T-cell (primary cell): ENCODE measurements at places on chromosomes 2 and 18. TPM values are rescaled to one million over a fixed set of nuclear protein-coding genes. Genes with fewer than 3 reads are reported as not detected.

SLC30A3 gene
- total RNA-seq = 0.06 TPM

AGAP1 gene
- total RNA-seq = 5.0 TPM

DSG4 gene
- total RNA-seq = not detected

DLGAP1 gene
- total RNA-seq = 0.26 TPM

MC5R gene
- not detected for total RNA-seq

ICOS gene
- total RNA-seq = 49.6 TPM

DNA sequence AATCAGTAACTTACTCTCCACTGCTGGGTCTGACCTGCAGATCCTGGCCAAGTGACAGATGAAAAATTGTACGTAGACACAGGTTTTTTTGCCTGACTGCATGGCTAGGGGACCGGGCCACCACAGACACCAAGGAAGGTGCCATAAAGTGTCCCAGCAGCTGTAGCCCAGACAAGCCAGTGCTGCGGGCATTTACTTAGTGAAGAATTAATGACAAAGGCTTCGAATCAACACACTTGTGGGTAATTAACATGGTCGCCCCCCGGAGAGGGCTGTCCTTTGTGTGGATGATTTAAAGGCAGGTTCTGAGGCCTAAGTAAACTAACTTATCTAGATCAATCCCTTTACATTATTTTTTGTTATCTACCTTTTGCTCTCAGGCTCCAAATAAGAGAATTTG lies 1709.1 kb upstream of the LRRTM1 start:
- H3K27ac ChIP-seq = no peak overlapping the region
- no peaks in the 10 kb centered on the region for H3K4me1 ChIP-seq
- no peaks in the 10 kb centered on the region for H3K27me3 ChIP-seq
- H3K4me3 ChIP-seq = no peak overlapping the region

DNA sequence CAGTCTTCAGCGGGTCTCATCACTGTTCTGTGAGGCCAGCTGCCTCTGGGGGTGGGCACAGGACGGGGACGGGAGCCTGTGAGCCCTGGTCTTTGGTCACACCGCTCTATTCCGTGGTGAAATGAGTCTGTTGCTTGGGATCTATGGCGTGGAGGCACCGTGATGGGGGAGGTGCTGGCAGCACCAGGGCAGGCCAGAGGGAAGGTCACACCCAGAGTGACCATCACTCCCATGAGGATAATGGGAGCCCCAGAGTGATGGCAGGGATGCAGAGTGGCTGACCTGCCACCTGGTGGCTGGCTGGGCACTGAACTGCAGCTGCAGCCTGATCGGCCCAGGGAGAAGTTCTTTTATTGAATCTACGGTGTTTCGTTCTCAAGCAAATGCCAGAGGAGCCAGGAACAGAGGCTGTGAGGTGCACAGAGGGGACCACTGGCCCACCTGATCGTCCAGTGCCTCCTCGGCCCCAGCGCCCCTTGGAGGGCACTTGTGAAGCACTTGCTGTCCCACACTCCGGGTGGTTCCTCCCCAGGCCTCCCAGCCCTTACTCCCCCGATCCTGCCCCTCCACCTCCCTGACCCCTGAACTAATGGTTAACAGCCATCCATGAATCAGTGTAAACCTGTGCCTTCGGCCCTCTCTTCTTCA lies 17.9 kb downstream of the KCNIP3 start:
- no peaks in the 10 kb centered on the region for H3K4me1 ChIP-seq
- no peak overlapping the region for H3K27ac ChIP-seq
- DNase-seq = no peak
- H3K4me3 ChIP-seq = no peak overlapping the region

DNA sequence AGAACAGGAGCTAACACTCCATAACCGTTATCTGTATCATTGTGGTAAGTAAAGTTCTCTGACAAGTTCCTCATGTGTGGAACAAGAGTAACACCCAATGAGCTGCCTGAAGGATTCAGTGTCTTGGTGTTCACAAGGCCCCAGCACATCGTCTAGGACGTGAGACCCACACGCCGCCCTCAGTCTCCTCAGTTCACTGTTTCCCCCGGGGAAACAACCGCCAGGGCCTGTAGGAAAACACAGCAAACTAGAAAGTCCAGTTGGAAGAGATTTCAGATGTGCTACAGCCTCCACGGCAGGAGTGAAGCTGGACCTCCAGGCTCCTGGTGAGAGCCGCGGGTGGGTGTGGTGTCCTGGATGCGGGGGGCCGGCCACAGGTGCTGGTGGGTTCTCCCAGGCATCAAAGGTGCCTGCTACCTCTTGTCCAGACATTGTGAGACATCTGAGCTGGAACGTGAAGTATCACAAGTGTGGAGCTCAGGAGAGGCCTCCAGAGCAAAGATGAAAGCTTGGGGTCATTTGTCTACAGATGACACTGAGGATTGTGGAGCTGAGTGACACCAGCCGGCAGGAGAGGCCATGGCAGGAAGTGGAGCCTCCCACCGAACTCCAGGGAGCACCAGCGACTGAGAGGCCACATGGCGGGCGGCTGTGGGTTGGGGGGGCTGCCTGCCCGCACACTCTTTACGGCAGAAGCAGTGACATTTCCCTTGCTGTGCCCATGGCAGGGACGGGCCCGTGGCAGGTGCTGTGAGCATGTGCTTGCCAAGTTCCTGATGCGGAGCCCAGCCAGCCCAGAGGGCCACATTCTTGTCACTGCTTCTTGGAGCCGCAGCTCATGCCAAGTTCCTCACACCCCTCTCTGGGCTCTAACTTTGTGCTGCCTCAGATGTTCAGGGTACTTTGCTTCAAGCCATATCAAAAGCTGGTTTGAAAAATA lies 131.2 kb downstream of the TMEM18 start:
- H3K4me1 ChIP-seq = no peaks in the 10 kb centered on the region
- no peak for DNase-seq
- no peak overlapping the region for H3K4me3 ChIP-seq
- H3K36me3 ChIP-seq = no peaks in the 10 kb centered on the region
- peaks cover 24% of the 10 kb centered on the region for H3K27me3 ChIP-seq
- H3K27ac ChIP-seq = no peak overlapping the region

DNA sequence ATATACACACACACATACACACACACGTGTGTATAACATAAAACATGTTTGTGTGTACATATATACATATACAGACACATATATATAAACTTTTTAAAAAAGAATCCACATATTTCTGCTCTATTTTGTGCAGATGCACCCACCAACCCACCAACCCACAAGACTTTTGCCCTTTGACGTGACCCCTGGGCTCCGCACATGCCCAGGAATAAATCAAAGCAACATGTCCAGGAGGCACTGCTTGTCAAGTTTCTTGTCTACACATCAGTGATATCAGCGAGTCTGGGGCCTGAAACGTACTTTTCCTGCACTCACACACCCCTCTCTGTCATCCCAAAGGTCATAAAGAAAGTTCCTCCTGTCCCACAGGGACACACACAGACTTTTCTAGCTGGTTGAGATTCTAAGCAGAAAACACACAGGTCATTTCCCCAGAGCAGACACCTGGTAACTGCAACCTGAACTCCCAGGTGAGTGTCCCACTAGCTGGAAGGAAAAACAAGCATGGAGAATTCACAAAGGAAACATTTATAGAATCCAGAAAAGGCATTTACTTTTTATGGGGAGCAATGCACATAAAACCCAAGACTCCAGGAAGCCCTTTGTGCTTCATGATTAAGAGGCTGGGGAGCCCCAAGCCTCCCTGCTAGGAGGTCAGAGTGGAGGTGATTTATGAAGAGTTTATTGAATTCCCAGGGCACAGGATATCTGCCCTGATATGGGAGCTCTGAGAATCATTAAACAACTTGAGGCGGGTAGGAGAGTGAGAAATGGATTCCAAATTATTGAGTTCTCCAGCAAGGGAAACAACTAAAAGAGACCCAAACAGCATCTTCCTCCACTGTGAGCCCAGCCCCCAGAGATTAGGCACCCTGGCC lies 211.6 kb downstream of the MGAT5 start:
- H3K4me3 ChIP-seq = no peak overlapping the region
- H3K36me3 ChIP-seq = no peaks in the 10 kb centered on the region
- no peak for DNase-seq
- H3K4me1 ChIP-seq = no peaks in the 10 kb centered on the region

- DNase-seq = no peak
- H3K27ac ChIP-seq = no peak overlapping the region
- H3K4me3 ChIP-seq = no peak overlapping the region
- no peaks in the 10 kb centered on the region for H3K4me1 ChIP-seq
- no peaks in the 10 kb centered on the region for H3K36me3 ChIP-seq
Measured at GRCh38 chr2:12348216-12348615, 368.5 kb upstream of the TRIB2 start.

DNA sequence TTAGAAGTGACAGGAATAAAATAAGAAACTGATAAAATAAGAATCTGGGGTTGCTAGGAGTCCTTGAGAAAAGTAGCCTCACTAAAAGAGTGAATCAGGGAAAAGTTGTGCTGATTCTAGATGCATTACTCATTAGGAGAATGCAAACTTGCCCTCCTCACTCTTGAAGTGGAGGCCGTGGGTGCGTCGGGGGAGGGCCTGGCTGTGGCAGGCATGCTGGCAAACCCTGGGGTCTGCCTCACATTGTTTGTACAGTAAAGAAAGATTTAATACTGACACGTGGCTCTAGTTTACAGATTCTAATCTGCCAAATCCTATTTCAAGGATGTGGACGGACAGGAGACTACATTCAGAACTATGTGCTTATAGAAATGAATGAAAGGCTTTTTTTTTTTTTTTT lies 41.9 kb downstream of the TANC1 start:
- DNase-seq = no peak
- H3K27me3 ChIP-seq = no peaks in the 10 kb centered on the region
- H3K4me3 ChIP-seq = no peak overlapping the region
- H3K27ac ChIP-seq = no peak overlapping the region
- no peaks in the 10 kb centered on the region for H3K36me3 ChIP-seq
- no peaks in the 10 kb centered on the region for H3K4me1 ChIP-seq

GRCh38 chr2:148907085-148907785 lies 32.2 kb downstream of the KIF5C start:
- no peak overlapping the region for H3K27ac ChIP-seq
- no peaks in the 10 kb centered on the region for H3K36me3 ChIP-seq
- no peak overlapping the region for H3K4me3 ChIP-seq
- peaks cover 4% of the 10 kb centered on the region for H3K27me3 ChIP-seq

GRCh38 chr2:19651466-19651865 lies 250.3 kb downstream of the TTC32 start:
- H3K27me3 ChIP-seq = no peaks in the 10 kb centered on the region
- H3K36me3 ChIP-seq = no peaks in the 10 kb centered on the region
- no peaks in the 10 kb centered on the region for H3K4me1 ChIP-seq

GRCh38 chr2:31511376-31511775 lies 69.4 kb downstream of the SRD5A2 start:
- no peaks in the 10 kb centered on the region for H3K27me3 ChIP-seq
- DNase-seq = no peak
- H3K4me3 ChIP-seq = no peak overlapping the region
- H3K27ac ChIP-seq = no peak overlapping the region

DNA sequence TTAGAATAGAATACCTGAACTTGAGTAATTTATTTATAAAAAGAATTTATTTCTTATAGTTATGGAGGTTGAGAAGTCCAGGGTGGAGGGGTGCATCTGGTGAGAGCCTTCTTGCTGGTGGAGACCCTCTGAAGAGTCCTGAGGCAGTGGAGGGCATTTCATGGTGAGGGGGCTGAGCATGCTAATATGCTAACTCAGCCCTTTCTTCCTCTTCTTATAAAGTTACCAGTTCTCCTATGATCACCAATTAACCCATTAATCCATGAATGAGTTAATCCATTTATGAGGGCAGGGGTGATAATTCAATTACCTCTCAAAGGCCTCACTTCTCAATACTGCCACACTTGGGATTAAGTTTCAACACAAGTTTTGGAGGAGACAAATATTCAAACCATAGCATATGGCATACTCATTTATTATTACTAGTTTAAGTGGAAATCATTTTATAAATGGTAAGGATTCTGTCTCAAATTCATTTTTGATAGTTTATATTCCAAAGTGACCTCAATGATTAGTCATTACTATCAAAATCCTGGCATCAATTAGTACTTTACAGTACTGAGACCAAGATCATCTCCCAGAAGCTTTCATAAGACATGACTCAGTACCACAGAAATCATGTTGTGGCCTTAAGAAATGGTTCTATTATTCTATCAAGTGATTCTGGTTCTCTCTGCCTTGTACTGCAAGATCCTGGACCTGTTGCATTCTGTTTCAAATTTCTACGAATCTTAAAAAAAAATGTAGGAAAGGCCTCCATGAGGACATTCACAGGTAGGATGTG lies 5.5 kb downstream of the ZNF396 start:
- H3K4me1 ChIP-seq = peaks cover 6% of the 10 kb centered on the region
- no peak overlapping the region for H3K4me3 ChIP-seq
- DNase-seq = no peak
- no peak overlapping the region for H3K27ac ChIP-seq

- no peak overlapping the region for H3K27ac ChIP-seq
- H3K36me3 ChIP-seq = no peaks in the 10 kb centered on the region
- DNase-seq = no peak
- no peaks in the 10 kb centered on the region for H3K4me1 ChIP-seq
- H3K4me3 ChIP-seq = no peak overlapping the region
- H3K27me3 ChIP-seq = no peaks in the 10 kb centered on the region
Measured at GRCh38 chr18:61854578-61855448, 38.0 kb downstream of the RNF152 start.

GRCh38 chr2:197086500-197086899 lies 160.0 kb upstream of the PGAP1 start:
- no peaks in the 10 kb centered on the region for H3K27me3 ChIP-seq
- DNase-seq = no peak
- H3K4me1 ChIP-seq = no peaks in the 10 kb centered on the region
- no peak overlapping the region for H3K4me3 ChIP-seq
- H3K27ac ChIP-seq = no peak overlapping the region
- peaks cover 6% of the 10 kb centered on the region for H3K36me3 ChIP-seq
